ENCODE measurements at places on chromosomes 2 and 18.

- DNase-seq = no peak
These were observed 506.8 kb upstream of the LRATD1 start for GRCh38 chr2:14125624-14126293.

- DNase-seq = no peak
These were observed 18.3 kb upstream of the ARHGAP15 start for GRCh38 chr2:143110758-143111428.

DNA sequence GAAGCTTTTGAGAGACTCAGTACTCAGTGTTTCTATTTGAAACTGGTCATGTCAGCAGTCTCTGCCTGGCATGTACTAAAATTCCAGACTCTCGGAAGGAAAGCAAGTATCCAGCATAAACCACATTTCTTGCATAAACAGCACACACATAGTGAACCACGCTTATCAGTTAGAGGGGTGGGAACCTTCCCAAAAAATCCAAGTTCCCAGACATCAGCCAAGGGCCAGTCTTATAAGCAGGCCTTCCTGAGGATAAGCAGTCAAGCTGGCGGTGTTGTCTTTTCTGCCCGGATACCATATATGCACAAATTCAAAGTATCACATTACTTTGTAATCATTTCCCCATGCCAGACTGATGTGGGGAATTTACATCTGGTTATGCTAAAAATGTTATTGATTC is 73.6 kb downstream of the ST6GAL2 start:
- DNase-seq = no peak

DNA sequence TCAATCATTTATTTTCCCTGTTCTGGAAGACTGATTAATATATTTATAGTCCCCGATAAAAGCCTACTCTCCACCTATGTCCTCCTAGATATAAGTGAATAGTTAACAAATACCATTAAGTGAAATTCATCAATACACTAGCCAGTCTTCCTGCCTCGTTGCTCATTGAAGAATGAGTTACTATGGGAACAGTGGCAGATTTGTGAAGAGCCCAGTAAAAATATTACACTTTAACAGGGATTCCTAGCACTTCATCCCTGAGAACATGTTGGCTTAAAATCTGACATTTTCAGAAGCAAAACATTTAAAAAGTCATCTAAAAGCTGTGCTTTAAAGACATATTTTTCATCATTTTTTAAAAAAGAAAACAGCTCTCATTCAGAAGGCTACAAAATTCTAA is 848.7 kb upstream of the NXPH2 start:
- DNase-seq = no peak

- peak; percentile 31 for DNase-seq
These were observed 42.4 kb downstream of the HK2 start for GRCh38 chr2:74876081-74876886.

- no peak for DNase-seq
These were observed 19.1 kb upstream of the MARCHF4 start for GRCh38 chr2:216391401-216391800.

DNA sequence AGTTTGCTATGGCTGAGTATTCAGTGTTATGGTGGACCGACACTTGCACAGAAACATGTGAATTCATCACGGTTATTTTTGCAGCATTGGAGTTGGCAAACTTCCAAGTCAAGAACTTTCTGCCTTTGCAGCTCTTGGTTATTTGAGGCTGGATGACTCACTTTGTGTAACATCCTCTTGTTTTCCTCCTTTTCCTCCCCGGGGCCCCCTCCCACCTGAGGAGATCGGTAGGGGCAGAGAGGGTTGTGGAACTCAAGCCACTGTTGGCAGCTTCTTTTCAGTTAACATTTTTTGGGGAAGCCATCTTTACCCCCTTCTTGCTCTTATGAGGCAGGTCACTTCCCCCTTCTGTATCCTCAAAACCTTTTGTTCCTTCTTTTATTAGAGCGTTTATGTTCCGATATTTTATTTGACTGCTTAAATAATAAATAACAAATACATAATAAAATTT is 48.6 kb downstream of the DDX1 start:
- DNase-seq = no peak

- no peak for DNase-seq
These were observed 2.4 kb upstream of the NEDD4L start for GRCh38 chr18:58041633-58042032.

- DNase-seq = no peak
These were observed 134.8 kb upstream of the THUMPD2 start for GRCh38 chr2:39913648-39914461.

- DNase-seq = no peak
These were observed 152.6 kb downstream of the THADA start for GRCh38 chr2:43443282-43443681.

- no peak for DNase-seq
These were observed 269.5 kb upstream of the POU3F3 start for GRCh38 chr2:104584393-104584792.

- DNase-seq = no peak
These were observed 13.4 kb upstream of the EVA1A start for GRCh38 chr2:75574106-75574505.
